Neural progenitor cell (in vitro differentiated cells): ENCODE measurements at places on chromosomes 12 and 14.

DNA sequence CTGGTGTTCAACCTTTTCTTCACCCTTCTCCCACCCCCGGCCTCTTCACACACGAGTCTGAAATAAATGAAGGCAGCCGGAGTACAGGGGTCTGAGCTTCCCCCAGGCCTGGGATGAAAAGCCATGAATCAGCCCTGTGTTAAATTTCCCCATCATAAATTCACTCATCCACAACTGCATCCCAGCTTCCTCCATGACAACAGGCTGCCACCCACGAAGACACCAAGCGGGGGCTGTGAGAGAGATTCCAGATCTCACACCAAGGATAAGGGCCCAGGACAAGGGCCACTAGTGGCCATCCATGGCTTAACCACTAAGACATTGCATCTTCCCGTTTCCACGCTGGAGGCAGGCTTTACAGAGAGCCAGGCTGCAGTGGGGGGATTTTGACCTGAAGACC lies 93.9 kb upstream of the NCOR2 start:
- DNase-seq = no peak

DNA sequence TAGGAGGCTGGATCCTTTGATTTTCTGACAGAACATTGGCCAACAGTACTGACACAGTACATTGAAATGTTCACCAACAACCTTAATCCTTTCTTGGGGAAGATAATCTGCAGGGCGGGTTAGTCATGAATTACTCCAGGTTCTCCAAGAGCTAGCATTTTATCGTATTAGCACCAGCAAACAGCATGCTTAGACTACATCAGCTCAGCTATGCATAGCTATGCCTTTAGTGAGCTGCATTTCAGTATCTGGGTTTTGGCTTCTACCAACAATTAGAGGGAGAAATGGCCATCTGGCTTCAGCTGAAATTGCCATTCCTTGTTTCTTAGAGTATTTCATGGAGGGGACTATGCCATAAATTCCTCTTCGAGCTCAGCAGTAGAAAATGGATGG lies 33.8 kb downstream of the SAMD4A start:
- DNase-seq = no peak

- DNase-seq = peak; percentile 66
These were observed 1.5 kb downstream of the LAG3 start for GRCh38 chr12:6773590-6774351.

- no peak for DNase-seq
These were observed 397.6 kb upstream of the TMTC1 start for GRCh38 chr12:30181334-30181733.
